ENCODE measurements at places on chromosomes 3 and 15.

GRCh38 chr3:195181741-195182469, 89.1 kb downstream of the XXYLT1 start:
- DNase-seq: no peak

- DNase-seq: no peak
Observed at GRCh38 chr15:43276563-43277200, 10.0 kb upstream of the TGM5 start.

GRCh38 chr3:100538339-100538706, 45.9 kb downstream of the TMEM45A start:
- DNase-seq: no peak

GRCh38 chr15:25801586-25802284, 61.4 kb downstream of the ATP10A start:
- no peak for DNase-seq

GRCh38 chr3:125023833-125024555, 31.8 kb downstream of the HEG1 start:
- no peak for DNase-seq

- DNase-seq: no peak
Observed at GRCh38 chr3:152970851-152971250, 135.9 kb downstream of the P2RY1 start.

GRCh38 chr3:12966847-12967605, 106.2 kb downstream of the IQSEC1 start:
- DNase-seq: peak; percentile 23

- DNase-seq: no peak
Observed at GRCh38 chr15:77877869-77878577, 199.5 kb downstream of the TBC1D2B start.

- no peak for DNase-seq
Observed at GRCh38 chr15:65778269-65778668, 13.8 kb downstream of the DENND4A start.

GRCh38 chr15:88652456-88653199, 13.8 kb downstream of the ISG20 start:
- DNase-seq: no peak

DNA sequence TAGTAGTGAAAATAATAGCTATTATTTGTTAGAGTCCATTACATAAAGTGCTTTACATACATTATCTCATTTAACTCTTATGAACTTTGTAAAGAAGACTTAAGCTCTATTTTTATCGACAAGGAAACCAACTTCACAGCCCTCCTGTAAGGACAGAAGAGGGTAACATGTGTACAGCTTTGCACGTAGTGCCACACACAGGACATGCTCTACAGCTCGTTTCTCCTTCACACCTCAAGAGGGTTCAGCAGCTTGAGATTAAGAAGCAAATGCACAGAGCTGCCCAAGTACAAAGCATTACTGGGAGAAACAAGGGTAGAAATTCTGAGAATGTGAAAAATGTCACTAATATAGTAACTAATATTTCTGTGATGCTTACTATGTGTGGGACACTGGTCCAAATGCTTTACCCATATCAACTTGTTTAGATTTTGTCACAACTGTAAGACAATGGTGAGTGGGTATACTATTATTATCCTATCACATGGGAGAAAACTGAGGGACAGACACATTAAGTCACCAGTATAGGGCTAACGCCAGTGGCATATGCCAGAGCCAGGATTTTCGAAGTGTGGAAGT, 327.8 kb downstream of the CTNNB1 start:
- no peak for DNase-seq

DNA sequence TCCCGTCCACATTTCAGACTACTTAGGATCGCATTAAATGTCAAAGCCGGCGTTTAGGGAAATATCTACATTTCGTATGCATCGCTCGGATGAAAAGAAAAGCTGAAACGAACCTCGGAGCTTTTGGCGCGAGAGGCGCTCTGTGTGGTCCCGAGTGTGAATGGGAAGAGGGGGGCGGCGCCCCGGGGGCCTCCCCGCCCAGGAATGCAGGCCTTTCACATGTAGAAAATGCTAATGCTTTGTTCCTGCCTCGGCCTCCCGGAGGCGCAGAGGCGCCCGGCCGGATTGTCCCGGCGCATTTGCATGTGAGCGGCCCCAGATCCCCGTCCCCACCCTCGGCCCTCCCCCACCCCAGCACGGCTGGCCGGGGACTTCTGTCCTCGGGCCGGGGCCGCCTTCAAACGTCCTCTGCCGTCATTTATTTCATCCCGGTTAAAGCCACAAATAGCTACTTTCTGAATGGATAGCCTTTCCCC, 37.0 kb upstream of the TRIM71 start:
- peak; percentile 36 for DNase-seq

GRCh38 chr15:45251888-45252287, at the start of gene SLC28A2:
SLC28A2 (plus strand) TSS chr15:45252234; CDS start chr15:45253216, 982 bp downstream.
- DNase-seq: no peak

DNA sequence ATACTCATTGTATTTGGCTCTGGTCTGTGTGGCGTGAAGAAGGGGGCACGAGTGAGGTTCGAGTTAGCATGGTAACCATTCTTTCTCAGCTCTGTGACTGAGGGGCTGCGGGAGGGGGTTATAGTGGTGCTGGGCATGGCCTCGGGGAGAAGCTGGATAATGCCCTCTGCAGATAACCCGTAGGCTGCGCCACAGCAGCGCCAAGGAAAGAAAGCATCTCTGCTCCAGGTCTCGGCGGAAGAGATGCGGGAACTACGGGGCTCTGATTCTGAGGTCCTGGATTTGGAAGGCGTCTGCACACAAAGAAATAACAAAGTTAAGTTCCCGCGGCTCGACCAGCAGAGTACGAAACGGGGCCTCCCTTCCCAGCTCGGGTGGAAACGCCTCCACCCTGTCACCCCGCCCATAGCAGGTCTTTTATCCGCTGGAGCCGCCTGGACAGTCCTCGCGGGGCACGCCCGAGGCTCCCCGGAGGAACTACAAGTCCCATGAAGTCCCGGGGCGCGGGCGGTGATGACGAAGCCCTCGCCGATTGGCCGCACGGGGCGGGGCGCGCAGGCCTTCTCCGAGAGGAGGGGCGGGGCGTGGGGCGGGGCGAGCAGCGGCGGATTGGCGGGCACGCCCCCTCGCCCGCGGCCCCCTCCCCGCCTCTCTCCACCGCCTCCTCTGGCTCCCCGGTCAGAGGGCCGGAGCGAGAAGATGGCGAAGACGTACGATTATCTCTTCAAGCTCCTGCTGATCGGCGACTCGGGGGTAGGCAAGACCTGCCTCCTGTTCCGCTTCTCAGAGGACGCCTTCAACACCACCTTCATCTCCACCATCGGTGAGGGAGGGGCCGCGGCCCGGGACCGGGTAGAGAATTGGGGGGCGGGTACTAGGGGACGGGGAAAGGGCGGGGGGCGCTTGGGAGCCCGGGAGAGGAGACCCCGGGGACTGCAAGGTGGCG, at the start of gene RAB8B:
RAB8B (plus strand) TSS at position 681 of the 946 bp plus-strand sequence; CDS start at position 700, 19 bp downstream.
- peak; percentile 99 for DNase-seq

DNA sequence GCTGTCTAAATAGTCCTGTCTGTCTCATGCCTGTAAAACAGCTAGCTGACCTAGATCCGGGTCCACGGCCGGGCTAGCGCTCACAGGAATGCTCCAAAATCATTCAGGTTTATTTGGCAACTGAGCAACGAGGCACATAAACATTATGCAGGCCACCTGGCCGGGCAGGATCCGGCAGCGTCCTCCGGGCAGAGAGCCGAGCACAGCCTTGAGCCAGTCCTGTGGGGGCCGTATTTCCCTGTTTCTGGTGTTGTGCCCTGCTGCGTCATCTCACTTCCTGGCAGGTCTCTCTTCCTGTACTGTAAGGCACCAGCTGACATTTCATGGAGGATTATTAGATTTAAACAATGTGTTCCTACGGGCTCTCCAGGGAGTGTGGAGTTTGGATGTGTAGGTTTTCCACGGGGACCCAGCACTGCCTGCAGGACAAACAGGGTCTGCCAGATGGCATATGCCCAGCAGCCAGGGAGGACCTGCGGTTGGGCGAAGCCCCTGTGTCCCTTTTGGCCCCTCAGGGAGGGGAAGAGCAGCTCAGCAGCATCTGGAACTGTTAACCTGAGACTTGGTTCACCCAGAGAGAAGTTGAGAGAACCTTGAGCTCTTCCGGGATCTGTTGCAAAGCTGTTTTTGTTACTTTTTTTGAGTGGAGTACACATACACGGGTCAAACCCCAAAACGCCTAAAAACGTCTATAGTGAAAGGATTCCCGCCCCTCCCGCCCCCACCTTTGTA, 16.6 kb upstream of the LRRK1 start:
- no peak for DNase-seq

DNA sequence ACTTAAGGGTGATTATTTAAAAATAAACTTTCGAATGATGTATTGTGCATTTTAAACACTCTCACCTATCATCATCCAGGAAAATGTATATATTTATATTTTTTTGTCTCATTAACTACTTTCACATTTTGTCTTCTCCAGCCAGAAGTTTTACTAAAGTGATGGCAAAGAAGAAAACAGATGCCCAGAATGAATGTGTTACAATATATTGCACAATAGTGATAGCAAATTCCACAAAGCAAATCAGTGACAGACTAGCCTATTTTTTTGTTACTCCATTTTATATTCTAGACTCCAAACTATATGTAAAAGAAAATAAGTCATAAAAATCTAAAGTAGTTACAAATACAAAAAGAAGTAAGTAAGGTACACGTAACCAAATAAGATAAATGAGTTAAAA, 414.7 kb downstream of the EPHA3 start:
- DNase-seq: no peak

- no peak for DNase-seq
Observed at GRCh38 chr3:144409319-144409718, 437.7 kb downstream of the DIPK2A start.

DNA sequence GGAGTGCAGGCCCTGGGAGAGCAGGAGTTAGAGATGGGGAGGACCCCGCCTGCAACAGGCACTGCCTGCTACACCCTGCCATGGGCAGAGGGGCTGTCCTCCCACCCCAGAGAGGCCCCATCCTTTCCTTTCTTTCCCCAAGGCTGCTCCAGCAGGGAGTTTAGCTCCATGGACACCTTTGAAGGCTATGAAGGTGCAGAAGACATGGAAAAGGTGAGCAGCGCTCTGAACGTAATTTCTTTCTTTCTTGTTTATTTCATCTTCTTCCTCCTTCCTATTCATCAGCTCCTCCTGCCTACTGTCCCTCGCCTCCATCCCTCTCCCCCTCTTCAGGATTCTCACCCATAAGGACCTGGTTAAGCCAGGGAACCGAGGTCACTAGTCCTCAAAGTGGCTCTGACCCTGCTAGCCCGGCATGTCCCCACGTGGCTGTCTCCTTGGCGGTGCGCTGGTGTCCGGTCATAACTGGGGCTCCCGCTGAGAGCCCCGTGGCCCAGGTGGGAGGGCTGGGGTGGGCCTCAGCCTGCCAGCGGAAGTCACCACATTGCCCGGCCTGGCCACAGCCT, 16.0 kb upstream of the ADIPOQ start:
- DNase-seq: peak; percentile 51

GRCh38 chr3:143313893-143314188, 194.3 kb downstream of the CHST2 start:
- no peak for DNase-seq

DNA sequence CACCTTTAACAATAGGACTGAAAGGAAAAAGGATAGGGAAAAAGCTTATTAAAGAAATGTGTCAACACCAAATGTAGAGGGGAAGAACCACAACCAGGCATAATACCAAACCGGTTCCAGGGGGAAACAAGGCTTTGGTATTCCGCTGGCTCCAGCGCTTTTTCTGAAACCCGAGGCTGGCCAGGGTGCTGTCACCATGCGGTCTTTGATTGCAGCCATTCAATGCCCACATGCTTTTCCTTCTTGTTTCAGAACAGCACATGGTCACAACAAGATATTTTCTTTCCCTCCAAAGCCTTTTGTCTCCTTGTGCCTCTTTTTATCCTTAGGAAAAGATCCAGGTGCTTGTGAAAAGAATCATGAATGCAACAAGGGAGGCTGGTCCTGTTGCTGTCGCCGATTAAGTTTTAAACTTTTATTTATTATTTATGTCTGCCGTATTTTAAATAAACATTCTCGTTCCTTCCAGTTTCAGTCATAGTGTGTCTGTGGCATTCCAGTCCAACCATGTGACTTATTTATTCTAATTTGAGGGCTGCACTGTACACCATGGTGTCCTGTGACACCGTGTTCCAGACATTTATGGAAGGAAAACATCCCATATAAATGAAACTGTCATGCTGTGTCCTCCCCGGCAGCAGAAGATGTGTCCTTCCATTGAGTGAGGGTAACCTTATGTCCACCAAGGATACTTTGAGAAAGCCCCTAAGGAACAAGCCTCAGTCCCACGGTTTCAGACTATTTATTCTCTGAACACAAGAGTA, 41.1 kb downstream of the CCK start:
- DNase-seq: no peak

GRCh38 chr3:43413676-43414368, 127.5 kb downstream of the SNRK start:
- DNase-seq: no peak

DNA sequence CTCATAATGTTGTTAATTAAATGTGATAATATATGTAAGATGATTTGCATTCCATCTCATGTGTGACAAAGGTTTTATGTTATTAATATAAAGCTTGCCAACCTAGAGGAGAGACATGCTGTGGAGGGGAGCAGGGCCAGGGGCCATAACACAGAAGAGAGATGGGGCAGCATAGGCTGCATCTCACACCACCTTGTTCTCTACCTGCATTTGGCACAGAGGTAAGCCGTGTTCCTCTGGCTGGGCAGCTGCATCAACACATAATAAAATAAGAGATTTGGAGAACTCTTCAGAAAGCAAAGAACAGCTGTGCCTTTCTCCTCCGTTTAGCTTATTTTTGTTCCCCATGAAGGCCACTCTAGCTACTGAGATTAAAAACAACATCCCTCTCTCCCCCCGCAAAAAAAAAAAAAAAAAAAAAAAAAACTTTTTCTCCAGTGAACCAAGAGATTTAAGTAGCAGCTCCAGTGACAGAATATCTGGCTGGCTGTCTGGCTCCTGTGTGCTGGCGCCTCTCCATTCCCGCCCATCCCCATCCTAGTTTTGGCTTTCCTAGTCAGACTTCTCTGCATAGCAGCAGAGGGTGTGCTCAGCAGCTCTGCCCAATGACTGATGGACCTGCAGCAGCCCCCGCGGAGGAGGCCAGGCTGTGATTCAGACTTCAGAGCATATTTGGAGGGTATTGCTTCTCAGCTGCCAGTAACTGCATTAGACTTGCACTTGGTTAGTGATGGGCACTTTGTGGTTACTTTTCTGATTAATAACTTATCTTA, 52.2 kb upstream of the STXBP5L start:
- DNase-seq: no peak

- DNase-seq: no peak
Observed at GRCh38 chr15:55224892-55225291, 28.2 kb upstream of the RSL24D1 start.

DNA sequence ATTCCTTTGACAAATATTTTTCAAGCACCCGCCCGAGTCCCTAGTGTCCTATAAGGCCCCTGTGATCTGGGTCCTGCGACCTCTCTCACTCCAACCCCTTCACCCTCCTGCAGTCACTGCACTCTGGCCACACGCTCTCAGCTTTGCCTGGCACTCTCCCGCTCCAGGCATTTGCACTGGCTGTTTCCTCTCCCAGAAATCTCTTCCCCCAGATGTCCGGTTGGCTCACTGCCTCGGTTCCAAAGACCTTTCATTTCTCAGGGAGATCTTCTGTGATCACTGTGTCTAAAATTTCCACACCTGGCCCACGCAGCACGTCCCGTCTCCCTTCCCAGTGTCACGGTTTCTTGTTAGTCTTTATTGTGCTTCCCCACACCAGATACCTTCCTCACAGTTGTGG, 97.4 kb downstream of the WNT7A start:
- no peak for DNase-seq

Measured in activated CD8-positive, alpha-beta T cell treated with anti-CD3 and anti-CD28 coated beads for 36 hours (primary cell).